ENCODE measurements at places on chromosomes 1 and 21.
A peak's percentile ranks its signal among the peaks of the same experiment; 100 is the strongest.

GRCh38 chr1:6316240-6317097 lies 55.6 kb upstream of the GPR153 start:
- DNase-seq = peak; percentile 58

DNA sequence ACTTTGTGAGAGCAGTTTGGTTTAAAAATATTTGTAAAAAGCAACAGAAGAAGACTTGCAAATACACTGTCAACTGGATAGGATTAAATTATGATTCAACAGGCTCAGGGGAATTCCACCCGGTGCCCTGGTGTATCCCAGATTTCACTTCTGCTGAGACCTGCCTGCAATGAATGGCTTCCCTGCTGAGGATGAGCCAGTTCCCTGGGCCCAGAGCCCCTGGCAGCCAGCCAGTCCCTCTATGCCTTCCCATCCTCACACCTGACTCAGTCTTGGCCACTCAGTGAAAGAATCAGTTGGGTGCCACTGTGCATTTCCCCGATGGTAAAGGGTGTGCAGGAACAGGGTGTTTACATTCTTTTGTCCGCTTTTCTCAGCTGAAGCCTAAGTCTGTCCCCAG lies 64.4 kb downstream of the KCTD3 start:
- no peak for DNase-seq

GRCh38 chr21:31855180-31855579 lies 17.6 kb upstream of the HUNK start:
- DNase-seq = no peak

- no peak for DNase-seq
Observed at GRCh38 chr1:204108312-204109141, 35.6 kb downstream of the SOX13 start.

GRCh38 chr21:44955141-44955797 lies 15.4 kb downstream of the SLX9 start:
- no peak for DNase-seq

- no peak for DNase-seq
Observed at GRCh38 chr1:179818260-179818659, 59.3 kb downstream of the TOR1AIP2 start.

- no peak for DNase-seq
Observed at GRCh38 chr1:203476216-203476814, 709 bp downstream of the PRELP start.

DNA sequence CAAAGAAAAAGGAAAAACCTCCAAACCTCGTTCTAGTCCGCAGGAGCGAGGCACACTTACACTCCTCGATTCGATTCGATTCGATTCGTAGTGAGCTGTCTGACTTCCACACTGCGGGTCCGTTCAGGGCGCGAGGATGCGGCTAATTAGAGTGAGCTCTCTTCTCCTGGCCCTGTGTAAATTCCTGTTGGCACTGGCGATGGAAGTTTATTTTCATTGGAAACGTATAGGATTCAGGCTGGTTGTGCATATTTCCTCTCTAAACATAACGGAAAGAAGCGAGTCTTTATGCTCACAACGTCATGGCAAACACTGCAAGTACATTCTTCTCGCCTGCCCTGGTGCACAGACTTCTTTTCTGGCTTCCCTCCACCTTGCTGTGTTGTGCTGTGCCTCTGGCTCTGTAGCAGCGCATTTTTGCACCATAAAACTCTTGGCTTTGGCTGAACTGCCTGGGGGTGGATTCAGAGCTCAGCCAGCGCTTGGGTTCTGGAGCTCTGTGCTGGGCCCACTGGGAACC lies 2.7 kb downstream of the HUNK start:
- DNase-seq = peak; percentile 57

GRCh38 chr1:172239901-172240300 lies 180.6 kb upstream of the C1orf105 start:
- peak; percentile 37 for DNase-seq

DNA sequence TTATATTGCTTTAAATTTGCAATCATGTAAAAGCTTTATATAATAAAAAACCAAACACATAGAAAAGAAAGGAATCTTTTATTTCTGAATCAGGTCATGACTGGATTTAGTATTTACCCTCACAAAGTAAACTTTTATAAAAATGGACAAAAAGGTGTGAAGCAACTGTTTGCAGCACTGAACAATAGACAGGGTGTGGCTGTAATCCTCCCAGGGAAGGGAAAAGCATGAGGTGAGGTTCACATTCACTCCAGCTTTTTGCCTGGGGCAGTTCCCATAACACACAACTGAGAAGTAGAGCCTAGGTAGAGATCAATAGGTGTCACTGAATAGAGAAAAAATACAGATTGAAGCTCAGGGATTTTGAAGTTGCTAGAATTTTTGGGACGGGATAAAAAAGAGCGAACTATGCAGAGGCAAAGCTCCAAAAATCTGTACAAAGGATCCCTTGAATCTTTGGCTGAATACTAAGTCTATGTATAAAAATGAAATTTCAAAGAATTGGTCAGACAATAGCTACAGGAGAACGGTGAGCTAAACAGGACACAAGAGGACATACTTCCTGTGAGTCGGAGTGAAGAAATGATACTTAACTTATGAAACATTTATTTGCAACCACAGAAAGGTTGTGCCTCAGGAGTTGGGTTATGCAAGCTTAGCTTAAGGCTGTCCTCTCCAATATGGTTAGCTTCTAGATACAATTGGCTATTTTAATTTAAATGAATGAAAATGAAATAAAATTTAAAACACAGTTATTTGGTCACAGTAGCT lies 162.0 kb upstream of the ZP4 start:
- DNase-seq = no peak

GRCh38 chr21:29721221-29721620 lies 218.6 kb downstream of the GRIK1 start:
- no peak for DNase-seq

- DNase-seq = peak; percentile 51
Observed at GRCh38 chr1:160066829-160067745, 2.9 kb downstream of the KCNJ10 start.

DNA sequence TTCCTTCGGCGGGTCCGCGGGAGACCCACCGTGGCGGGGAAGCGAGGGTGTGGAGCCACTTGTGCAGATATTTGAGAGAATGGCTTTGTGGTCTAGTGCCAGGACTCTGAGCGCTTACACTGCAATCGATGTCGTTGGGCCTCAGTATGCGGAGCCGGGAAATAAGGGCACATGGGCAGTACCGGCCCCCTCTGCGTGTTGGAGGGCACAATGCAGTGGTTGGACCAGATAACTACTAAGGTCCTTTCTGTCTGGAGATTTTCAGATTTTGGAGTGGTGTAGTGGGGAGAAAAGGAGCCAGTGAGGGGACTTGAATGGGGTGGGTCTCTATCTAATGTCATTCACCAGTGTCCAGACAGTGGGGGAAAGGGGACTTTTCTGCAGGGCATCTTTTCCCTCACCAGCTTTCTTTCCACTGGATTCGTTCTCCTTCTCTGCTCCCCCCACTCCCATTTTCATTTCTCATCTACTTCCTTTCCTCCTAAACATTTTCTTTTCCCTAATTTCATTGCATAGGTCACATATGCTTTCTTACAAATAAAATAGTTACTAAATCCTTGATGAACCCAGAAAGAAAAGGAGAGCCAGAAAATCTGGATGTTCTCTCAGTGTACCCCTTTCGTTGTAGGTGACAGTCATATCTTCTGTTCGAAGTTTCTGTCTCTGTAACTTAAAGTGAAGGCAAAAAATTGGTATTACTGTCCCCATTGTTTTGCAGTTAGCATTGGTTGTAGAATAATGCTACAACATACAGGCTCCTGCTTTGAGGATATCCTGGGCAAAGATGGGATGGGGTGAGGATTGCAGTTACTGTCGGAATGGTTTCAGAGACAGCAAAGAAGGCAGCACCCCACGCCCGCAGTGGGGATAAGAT lies 1.4 kb downstream of the ATF3 start:
- no peak for DNase-seq

- no peak for DNase-seq
Observed at GRCh38 chr1:155553349-155553748, 9.3 kb downstream of the ASH1L start.

- no peak for DNase-seq
Observed at GRCh38 chr1:6183520-6183989, 3.4 kb upstream of the CHD5 start.
